ENCODE measurements at places on chromosomes 3 and 15.
A peak's percentile ranks its signal among the peaks of the same experiment; 100 is the strongest.

DNA sequence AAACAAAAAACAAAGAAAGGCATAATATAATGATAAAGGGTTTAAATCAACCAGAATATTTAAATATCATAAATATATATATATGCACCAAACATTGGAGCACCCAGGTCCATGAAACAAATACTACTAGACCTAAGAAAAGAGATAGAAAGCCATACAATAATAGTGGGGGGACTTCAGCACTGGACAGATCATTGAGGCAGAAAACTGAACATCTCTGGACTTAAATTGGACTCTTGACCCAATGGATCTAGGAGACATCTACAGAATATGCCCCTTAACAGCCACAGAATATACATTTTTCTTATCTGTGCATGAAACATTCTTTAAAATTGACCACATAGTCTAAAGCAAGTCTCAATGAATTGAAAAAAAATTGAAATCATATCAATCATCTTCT, 48.7 kb upstream of the CD96 start:
- no peak for DNase-seq

GRCh38 chr3:141071681-141072260, 20.6 kb downstream of the SPSB4 start:
- DNase-seq = no peak

DNA sequence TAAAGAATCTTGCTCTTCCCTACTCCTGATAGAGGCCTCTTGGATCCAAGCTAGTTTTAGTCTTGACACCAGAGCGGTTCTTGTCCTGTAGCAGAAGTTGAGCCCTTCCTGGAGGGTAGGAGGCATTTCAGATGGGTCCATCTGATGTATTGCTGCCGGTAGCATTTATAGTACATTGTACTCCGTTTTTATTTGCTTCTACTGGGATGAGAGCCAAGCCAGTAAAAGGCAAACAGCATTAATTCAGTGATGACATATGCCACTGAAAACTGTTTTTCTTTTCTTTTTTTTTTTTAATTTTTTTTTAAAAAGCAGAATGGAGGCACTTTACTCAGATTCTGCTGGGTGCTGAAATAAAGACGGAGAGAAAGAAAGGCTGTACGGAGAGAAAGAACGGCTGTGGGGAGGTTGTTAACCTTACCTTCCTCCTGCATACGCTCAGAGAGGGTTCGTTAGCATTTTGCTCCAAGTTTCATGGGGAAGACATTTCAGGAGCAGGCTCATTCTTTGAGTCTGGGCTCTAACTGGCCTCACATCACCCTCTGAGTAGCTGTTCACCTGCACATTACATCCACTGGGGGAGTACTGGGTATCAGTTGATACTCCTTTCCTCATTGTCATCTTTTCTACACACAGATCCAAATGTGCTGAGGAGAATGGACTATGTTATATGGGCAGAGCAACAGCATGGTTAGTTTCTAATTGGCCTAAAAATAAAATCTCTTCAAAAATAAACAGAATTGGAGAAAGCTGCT, 161.5 kb downstream of the FEZF2 start:
- DNase-seq = no peak

DNA sequence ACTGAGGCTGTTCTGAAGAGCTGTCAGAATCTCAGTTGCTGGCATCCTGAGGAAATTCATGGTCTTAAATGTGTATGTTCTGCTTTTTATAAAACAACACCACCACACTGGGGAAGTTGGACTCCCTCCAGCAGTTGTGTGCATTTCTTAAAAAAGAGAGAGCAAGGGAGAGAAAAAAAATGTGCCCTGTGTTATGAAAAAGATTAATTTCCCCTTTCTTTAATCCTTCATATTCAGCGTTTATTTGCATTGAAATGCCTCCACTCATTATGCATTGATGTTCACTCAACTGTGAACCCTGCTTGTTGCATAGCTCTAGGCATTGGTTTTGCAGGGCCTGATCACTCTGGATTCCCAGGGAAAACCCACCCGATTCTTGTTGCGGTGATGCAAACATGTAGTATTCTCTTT, 4.4 kb upstream of the ZNF609 start:
- no peak for DNase-seq

GRCh38 chr15:88255087-88255483, 1.5 kb downstream of the NTRK3 start:
- no peak for DNase-seq

DNA sequence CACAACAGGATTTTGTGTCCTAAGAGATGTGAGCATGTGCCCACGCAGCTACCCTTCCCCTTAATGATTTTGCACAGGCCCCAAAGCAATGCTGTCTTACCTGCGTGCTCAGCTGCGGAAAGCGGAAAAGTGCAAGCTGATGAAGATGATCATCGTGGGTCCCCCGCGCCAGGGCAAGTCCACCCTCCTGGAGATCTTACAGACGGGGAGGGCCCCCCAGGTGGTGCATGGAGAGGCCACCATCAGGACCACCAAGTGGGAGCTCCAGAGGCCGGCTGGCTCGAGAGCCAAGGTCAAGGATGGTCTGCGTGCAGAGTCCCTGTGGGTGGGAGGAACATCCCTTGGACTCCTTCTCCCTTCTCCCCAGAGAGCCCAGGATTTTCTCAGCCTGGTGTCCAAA, 103.1 kb downstream of the LRRK1 start:
- no peak for DNase-seq

DNA sequence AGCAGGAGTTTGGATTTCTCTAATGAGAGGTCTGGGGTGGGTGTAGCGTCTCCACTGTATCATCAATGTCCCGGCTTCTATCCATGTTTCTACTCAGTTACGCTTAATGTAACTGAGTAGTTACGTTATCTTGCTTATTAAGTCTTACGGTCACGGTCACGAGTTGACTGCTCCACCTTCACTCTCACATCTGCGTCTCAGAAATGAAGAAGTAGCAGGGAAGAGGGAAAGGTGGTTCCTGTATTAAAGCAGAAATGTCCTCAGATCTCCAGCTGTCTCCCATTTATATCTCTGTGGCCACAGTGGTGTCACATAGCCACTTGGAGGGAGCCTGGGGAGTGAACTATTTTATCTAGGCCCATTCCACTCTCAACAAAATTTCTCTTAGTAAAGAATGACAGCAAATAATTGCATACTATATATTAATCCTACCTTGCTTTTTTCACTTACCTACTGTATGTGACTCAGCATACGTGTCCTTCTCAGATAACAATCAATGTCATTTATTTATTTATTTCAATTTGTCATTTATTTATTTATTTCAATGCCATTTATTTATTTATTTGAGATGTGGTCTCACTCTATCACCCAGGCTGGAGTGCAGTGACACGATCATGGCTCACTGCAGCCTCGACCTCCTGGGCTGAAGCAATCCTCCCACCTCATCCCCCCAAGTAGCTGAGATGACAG, 39.7 kb upstream of the RNU6-1 start:
- DNase-seq = no peak

DNA sequence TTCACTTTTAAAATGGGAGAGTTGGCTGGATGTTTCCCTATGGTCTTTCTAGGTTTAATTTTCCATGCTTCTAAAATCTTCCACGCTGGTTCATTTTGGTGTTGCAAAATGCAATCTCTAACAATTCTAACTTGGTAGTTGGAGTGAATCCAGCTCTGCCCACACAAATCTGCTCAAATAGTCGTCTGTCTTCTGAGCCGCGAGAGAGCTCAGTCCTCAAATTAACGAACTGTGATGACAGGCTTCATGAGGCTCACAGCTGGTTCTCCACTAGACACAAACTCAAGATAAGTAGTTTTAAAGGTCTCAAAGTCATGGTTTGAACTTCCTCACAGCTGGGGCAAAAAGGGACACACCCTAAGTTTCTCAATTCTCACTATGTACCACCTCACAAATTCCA, 178.6 kb upstream of the LYSMD4 start:
- no peak for DNase-seq

DNA sequence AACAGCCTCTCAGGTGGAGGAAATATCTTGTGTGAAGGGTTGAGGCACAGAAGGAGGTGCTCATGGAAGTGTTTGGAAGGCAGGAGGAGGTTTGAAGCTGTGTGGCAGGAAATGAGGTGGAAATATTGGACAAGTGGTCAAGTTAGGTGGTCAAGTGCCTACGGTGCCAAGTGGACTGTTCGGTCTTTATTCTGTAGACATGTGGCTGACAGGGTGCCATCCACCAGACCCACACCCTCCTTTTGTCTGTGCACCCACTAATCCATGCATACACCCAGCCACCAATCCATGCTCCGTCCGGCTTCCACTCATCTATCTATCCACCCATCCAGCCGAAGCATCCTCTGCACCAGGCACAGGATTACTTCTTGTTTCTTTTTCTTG, 2.2 kb downstream of the SLC6A20 start:
- no peak for DNase-seq

GRCh38 chr3:130515755-130516154, 1.2 kb upstream of the COL6A6 start:
- DNase-seq = no peak

GRCh38 chr3:46953234-46954010, 23.1 kb downstream of the CCDC12 start:
- DNase-seq = no peak

GRCh38 chr3:125051715-125052581, 3.8 kb downstream of the HEG1 start:
- DNase-seq = peak; percentile 74

Measured in GM13977 (cell line).